ENCODE measurements at places on chromosomes 6 and 20.

DNA sequence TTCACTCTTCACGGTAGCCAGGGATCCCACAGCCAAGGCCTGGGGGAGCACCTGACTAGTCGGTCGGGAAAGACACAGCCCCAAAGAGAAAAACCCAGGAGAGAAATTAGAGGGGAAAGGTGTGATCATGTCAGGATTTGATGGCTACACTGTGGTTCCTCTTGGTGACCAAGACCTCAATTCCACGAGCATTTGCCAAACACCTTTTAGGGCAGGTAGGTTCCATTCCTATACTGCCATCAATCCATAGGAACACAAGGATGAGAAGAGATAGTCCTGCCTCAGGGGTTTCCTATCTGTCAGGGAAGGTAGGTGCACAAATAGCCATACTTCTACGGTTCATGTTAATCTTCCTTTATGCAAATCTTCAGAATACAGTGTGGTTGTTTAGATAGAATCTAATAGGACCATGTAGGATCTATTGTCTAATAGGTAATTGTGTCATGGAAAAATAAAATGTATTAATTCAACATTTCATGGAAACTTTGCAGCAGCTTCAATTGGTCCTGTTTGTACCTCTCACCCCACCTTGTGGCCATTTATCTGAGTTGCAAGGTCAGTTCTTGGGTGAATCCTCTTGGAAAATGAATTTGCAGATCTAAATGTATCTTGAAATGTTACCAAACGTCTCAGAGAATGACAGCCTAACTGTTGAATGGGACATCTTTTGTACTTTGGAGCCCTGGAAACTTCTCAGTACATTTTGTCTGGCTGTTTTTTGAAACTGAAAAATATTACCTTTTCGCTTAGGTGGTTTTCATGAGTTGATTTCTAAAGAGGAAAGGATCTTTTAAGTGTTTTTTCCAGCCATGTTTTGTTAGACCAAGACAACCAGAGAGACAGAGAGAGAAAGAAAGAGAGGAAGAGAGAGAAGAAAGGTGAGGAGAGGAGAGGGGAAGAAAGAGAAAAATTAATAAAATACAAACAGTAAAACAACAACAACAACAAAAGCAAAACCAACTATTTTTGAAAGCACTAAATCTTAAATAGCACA is 33.7 kb upstream of the IYD start:
- DNase-seq = peak; percentile 17

GRCh38 chr6:113365191-113365590 is 492.0 kb upstream of the MARCKS start:
- no peak for DNase-seq

DNA sequence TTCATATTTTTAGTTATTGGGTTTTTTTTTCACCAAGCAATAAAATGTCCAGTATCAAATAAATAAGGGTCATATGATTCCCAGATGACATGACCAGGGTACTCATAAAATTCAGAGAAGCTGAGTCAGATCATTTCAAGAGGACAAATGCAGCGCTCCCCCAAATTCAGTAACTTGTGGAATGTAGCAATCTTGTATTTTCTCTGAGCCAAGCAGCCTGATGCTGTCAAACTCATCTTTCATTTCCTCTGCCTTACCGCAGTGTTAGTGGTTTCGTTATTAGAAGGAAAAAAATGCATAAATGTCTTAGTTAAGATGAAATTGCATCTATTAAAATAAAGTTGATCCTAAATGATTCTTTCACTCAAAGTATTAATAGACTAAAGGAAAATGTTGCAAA is 57.8 kb upstream of the EDN1 start:
- DNase-seq = no peak

- no peak for DNase-seq
Observed at GRCh38 chr6:40888456-40888990, 150.5 kb downstream of the UNC5CL start.

DNA sequence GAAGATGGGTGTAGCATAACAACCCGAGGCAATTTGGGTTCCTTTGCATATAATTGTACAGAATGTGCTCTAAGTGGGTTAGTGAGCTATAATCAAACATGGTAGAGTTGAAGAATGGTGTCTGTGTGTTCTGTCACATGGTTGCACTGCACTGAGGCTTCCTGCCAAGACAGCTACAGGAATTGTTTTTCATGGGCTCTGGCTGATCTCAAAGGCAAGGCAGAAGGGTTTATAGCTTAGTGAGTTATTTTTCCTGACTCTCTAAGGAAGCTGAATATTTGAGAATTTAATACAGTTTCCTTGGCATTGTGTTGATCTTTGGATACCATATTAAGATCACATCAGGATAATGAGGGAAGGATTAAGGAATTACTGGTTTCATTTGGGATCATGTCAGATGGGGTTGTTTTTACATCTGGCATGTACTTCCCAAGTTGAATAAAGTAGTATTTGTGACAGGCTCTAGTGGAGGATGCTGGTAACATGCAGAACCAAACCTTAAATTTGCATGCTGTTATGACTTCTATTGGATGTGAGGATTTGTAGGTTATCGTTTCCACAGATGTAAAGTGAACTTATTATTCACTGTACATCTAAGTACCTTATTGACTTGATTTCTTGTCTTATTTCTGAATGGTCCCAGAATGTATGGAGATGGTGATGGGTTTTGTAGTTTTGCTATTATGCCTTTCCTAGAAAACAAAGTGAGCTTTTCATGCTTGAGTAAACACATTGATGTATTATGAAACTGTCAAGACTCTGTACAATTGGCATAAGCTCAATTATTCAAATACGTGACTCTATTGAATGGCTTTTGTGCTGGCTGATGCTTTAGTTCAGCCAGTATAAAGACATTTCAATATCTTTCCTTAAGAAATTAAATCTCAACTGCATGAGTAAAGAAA is 43.3 kb downstream of the LRRC1 start:
- peak; percentile 86 for DNase-seq

DNA sequence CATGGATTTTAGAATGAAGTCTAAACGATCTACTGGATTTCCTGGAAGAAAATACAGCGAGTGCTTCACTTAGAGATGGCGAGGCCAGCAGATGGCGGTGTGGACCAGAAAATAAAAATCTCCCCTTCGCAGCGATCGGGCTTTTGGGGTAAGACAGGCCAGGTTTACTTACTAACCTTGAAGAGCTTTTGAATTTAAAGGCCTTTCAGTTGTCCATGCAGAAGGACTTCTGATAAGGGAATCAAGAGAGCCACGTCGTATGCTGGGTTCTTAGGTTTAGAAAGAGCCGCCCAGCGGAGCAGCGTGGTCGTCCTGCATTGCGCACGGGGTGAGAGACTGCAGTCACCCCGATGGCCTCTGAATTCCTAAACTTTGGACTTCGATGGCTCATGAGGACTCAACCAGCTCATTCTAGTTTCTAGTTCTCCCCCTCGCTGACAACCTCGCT is 125.2 kb upstream of the RALGAPA2 start:
- DNase-seq = peak; percentile 65

- no peak for DNase-seq
Observed at GRCh38 chr6:167549213-167549612, 224.3 kb downstream of the TTLL2 start.

DNA sequence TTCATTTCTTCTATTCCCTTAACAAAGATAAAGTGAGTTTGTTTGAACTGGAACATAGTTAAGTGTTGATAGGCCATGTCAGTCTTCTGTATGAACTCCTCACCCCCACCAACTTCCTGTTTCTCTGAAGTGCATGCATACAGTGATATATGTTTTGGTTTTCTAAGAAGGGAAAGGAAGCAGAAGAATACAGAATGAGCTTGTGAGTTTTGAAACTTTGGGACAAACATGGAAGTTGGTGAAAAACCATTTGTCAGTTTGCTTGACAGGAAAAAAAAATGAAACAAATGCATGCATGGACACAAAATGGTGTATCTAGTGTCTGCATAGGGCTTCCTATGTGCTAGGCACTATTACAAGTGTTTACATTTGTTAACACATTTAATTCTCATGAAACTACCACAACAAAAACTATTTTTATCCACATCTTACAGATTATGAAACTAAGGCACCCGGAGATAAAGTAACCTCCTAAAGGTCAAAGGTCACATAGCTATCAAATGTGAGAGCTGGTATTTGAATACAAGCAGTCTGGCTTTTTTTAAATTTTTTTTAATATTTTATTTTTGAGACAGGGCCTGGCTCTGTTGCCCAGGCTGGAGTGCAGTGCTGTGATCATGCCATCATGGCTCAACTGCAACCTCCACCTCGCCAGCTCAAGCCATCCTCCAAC is 105.9 kb downstream of the ADGRB3 start:
- no peak for DNase-seq

Measured in NCI-H526 treated with DMSO at 0.1 percent for 48 hours (cell line).